ENCODE measurements at places on chromosomes 2 and 18.

DNA sequence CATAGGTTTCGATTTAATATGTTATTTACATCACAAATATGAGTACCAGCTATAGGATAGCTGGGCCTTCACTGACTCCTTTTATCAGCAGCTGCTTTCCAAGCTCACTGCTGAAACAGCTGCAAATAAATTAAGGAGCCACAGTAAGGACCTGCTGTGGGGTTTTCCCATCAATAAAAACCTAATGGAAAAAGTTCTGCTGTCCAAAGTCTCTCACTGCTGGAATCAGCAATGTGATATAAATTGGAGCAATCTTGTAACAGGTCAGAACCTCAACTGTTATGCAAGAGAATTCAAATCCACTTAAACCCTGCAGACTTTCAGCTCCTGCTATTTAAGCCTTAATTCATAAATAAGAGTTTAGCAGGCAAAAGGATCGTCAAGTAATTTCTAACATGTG lies 61.3 kb downstream of the NEB start:
- DNase-seq: no peak

- no peak for DNase-seq
These were observed 73.0 kb downstream of the FSIP2 start for GRCh38 chr2:185811580-185811979.

DNA sequence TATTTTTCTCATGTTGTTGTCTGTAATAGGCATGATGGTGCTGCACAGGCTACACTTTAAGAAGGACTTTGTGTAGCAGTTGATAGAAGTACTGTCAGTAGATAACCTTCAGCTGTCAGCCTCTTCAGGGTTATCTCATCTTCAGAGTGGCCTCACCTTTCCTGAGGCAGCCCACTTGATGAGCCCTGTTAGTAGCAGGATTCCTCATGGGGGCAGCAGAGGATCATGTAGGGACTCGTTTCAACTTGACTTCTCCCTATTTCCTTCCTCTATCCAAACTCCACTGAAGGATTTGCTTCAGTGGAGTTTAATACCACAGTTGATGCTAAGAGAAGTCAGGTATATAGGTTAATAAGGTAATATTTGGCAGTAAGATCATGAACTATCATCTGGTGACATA lies 530.3 kb upstream of the FSIP2 start:
- no peak for DNase-seq

DNA sequence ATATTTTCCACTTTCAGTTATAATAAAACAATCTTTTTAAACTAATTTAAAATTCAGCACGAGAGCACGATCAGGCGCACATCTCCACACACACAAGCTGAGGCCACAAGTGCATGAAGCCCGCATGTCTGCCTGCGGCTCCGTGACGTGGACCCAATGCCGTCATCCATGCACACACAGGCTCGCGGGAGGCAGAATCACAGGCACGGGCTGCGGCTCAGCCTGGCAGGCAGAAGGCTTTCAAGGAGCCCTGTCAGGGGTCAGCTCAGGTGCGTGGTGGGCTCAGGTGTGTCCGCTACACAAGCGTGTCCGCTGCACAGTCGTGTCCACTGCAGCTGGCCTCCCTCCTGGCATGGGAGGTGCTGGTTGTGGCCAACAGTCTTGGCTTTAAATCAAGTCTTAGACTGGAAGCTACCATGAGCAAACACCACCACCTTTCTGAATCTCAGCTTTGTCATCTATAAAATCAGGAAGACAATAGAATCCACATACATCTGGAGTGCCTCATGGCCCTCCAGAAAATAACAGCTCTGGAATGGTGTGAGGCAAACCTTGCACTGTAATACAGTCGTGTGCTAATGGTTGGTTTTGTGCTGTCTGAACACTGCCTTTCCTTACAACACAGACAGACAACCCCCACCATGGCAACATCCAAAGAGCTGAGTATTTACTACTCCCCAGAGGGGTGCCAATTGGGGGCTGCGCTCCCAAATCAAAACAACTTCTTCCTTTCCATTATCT lies 210.1 kb downstream of the NDUFA10 start:
- DNase-seq: no peak

DNA sequence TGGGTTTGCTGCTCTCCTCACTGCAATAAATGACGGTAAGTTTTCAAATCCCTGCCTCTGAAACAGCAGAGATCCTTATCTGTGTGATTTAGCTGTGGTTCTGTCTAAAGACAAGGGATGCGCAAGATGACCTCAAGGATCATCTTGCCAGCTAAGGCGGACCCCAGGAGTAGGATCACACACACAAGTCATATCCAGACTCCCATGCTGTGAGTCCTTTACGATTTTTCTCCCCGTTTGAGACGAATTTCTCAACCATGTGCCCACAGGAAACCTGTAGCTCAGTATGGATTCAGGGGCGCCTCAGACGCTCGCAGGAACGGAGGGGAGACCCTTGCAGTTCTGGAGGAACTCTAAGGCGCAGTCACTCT lies 11.1 kb upstream of the DCTN1 start:
- DNase-seq: peak; percentile 13

- DNase-seq: no peak
These were observed 5.9 kb downstream of the GYPC start for GRCh38 chr2:126661702-126662500.

DNA sequence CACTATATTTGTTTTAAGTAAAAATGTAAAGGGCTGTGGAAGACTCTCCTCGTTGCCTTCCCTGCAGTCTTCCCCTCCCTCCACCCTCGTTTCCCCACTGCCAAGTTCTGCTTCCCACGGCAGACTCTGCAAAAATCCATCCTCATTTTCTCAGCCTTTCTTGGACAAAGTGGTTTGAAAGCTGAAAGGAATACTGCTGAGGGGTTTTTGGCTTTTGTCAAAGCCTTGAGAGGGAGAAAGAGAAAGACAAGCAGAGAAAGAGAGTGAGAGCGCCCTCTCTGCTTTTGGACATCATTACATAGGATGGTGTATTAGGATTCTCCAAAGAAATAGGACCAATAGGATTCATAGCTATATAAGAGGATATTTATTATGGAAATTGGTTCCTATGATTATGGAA lies 455.9 kb upstream of the SOX11 start:
- DNase-seq: no peak

DNA sequence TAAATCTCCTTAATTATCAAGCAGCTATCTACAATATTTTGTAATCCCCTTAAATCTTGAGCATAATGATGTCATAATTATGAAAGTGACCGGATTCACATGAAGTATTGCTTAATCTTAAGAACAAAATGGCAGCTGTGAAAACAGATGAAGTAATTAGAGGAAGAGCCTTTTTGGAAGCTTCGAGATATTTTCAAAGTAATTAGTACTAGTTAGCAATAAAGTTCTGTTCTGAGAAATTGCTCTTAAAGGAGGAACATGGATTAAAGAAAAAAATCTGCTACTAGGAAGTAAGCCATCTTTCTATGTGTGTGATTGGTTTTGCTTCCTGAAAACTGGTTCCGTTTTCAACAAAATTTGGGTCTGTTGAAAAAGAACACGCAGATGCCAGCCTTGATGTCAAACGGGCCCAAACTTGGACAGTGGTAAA lies 18.3 kb downstream of the CLUL1 start:
- peak; percentile 63 for DNase-seq

GRCh38 chr18:10477121-10477862 lies 22.9 kb downstream of the APCDD1 start:
- no peak for DNase-seq

Measured in inflammatory macrophage treated with lipopolysaccharide for 1 hour (primary cell).